ENCODE measurements at places on chromosomes 16 and 17.

DNA sequence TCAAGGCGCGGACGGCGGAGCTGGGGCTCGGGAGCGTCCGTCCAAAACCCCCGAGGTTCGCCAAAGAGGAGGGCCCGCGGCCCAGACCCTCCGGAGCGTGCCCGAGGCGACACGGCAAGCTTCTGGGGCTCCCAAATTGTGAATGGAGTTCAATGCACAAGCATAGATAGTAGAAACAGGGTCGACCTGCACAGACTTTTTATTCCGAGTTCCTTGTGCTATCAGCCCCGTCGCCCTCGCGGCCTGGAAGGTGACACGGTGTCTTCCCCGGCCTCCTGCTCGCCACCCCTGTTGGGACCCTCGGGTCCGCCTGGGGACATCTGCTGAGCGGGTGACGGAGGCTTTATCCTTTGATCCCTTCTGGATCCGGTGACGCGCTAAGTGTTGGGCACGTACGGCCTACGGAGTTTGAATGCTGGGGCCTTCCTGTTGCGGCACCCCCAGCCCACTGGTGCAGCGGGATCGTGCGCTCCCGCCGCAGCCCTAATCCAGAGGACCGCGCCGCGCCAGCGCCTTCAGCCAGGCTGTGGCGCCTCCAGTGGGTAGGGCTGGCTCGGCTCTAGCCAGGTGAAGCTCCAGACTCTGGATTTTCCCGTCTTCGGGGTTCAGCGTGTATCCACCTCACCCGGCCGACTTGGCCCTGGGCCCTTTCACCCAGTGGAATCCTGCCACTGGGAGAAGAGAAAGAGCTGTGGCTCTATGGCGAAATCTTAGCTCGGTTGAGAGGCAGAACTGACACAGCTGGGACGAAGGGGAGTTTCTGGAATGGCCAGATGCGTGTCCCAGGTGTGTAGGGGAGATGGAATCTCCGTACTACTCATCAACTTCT lies 17.0 kb upstream of the NTN1 start:
- DNase-seq = no peak

GRCh38 chr17:17579691-17580090 lies 11.8 kb downstream of the PEMT start:
- no peak for DNase-seq

- no peak for DNase-seq
These were observed 7.8 kb downstream of the TTC19 start for GRCh38 chr17:16007439-16007838.

- no peak for DNase-seq
These were observed 15.7 kb downstream of the TMEM94 start for GRCh38 chr17:75472119-75472518.

- DNase-seq = no peak
These were observed 670.1 kb upstream of the C16orf82 start for GRCh38 chr16:26396511-26397235.

- DNase-seq = no peak
These were observed 23.7 kb downstream of the CDH1 start for GRCh38 chr16:68760671-68761275.

All from astrocyte of the cerebellum (primary cell).